ENCODE measurements at places on chromosomes 1 and 21. TPM values are rescaled to one million over a fixed set of nuclear protein-coding genes. Genes with fewer than 3 reads are reported as not detected.
A peak's percentile ranks its signal among the peaks of the same experiment; 100 is the strongest.

DNA sequence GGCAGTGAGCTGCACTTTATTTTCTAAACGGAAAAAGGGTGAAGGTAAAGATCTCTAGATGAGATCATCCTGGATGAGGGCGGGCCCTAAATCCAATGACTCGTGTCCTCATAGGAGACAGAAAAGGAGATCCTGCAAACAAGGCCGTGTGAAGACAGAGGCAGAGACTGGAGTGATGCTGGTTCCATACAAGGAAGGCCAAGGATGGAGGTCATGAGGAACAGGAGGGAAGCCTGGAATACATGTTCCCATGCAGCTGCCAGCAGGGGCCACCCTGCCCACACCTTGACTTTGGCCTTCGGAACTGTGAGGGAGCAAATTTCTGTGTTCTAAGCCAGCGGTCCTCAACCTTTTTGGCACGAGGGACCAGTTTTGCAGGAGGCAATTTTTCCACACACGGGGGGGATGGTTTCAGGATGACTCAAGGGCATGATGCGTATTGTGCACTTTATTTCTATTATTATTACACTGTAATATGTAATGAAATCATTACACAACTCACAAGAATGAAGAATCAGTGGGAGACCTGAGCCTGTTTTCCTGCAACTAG, 94.3 kb downstream of the PSMG1 start:
- no peak for DNase-seq

DNA sequence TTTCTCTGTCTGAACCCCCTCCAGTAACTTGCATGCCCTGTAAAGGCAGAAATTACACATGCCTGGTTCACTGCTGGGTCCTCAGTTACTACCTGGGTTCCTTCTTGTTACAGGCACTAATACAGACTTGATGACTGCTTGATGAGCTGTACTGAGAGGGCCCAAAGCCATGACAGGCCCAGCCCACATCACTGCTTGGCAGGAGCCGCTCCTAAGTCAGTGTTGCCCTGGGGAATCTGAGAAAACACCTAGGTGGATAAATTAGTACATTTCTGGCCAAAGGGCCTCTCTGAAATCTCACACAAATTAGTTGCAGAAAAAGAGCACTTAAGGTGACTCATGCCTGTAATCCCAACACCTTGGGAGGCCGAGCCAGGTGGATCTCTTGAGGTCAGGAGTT, 37.8 kb upstream of the IRF2BP2 start:
- DNase-seq: no peak

The ZFYVE9 gene
- 17.0 TPM for total RNA-seq

- DNase-seq: no peak
Observed at GRCh38 chr1:116242741-116243140, 130.3 kb upstream of the ATP1A1 start.

The CCDC185 gene
- not detected for total RNA-seq

DNA sequence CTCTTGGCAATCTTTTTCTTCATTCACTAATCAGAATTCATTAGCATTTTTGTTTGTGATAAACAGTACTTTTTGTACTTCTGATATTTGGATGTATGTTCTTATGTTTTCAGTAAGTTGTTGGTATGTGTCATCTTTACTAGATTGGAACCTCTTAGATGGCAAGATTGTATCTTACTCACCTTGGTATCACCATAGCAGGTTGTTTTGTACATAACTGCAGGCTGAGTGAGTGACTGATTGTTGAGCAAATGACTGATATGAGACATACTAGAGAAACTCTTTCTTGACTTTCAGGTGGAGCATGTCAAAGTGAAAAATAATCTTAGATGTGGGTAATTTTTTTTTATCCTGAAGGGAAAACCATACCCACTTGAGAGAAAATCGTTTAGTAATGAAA, 173.7 kb downstream of the CLEC20A start:
- no peak for DNase-seq

GRCh38 chr1:208850442-208850841, 606.3 kb upstream of the PLXNA2 start:
- no peak for DNase-seq

The SH2D1B gene
- total RNA-seq: not detected

The BATF3 gene
- 0.94 TPM for total RNA-seq

DNA sequence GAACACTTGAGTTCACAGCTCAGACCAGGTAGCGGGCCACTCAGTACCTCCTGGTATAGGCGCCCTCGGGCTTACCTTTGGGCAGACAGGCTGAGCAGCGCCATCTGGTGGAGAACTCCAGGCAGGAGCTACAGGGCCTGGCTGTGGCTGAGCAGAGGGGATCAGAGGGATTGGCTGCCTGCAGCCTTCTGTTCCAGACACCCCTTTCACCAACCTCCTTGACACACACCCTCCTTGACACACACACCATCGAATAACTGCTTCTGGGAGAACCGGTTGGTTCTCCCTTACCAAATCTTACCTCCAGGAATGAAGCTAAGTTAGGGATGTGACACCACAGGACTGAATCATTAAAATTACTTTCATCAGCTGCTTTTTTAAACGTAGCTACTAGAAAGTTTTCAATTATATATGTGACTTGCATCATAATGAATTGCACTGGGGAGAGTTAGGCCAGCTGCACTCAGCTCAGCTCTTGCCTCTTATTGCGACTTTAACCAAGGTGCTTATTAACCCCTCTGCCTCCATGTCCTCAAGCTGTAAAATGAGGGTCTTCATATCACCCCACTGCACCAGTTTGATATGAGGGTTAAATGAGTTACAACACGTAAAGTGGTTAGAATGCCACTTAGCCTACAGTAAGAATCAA, 6.6 kb downstream of the LIN28A start:
- DNase-seq: peak; percentile 66

The ADAMTS1 gene
- 23.0 TPM for total RNA-seq

DNA sequence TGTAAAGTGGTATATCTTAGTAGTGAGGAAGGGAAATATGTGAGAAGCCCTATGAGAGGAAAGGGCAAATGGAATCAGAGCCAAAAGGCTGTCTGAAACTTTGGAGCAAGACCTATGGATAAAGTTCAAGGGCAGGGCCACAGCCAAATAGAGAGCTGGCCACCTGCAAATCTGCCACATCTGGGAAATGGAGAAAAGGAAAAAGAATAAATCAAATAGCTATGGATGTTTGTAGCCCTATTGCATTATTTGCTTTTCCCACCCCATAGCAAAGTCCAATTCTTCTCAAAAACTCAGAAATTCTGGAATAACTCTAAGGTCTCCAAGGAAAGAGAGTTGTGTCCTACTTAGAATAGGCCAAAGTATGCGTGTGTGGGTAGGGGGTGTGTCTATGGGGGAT, 4.0 kb upstream of the HLX start:
- no peak for DNase-seq

- DNase-seq: no peak
Observed at GRCh38 chr1:175463853-175464252, 271.3 kb upstream of the KIAA0040 start.

The FCER1G gene
- not detected for total RNA-seq

- no peak for DNase-seq
Observed at GRCh38 chr1:184616504-184616903, 138.2 kb downstream of the EDEM3 start.

- DNase-seq: peak; percentile 94
Observed at GRCh38 chr1:32695098-32695904, 7.3 kb downstream of the SYNC start.

All from myocyte (in vitro differentiated cells).